ENCODE measurements at places on chromosomes 1 and 21. TPM values are rescaled to one million over a fixed set of nuclear protein-coding genes. Genes with fewer than 3 reads are reported as not detected.
A peak's percentile ranks its signal among the peaks of the same experiment; 100 is the strongest.

The CTH gene
- total RNA-seq = 3.7 TPM

DNA sequence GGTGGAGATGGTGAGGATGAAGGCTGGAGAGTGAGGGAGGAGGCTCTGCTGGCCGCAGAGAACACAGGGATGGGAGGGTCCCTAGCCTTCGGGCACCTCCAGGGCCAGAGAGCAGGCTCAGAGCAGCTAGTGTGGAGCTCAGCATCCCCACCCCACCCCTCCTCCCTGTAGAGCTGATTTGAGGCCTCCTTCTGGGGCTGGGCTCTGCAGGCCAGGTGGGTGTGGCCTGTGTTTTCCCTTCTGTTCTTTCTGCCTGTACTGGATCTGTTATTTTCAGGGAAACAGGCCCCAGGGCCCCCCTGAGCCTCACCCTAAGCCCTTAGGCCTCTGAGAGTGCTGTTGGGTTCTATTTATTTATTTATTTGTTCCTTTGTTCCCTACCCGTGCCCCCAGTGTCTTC is 44.8 kb downstream of the TMCC2 start:
- no peak for DNase-seq

DNA sequence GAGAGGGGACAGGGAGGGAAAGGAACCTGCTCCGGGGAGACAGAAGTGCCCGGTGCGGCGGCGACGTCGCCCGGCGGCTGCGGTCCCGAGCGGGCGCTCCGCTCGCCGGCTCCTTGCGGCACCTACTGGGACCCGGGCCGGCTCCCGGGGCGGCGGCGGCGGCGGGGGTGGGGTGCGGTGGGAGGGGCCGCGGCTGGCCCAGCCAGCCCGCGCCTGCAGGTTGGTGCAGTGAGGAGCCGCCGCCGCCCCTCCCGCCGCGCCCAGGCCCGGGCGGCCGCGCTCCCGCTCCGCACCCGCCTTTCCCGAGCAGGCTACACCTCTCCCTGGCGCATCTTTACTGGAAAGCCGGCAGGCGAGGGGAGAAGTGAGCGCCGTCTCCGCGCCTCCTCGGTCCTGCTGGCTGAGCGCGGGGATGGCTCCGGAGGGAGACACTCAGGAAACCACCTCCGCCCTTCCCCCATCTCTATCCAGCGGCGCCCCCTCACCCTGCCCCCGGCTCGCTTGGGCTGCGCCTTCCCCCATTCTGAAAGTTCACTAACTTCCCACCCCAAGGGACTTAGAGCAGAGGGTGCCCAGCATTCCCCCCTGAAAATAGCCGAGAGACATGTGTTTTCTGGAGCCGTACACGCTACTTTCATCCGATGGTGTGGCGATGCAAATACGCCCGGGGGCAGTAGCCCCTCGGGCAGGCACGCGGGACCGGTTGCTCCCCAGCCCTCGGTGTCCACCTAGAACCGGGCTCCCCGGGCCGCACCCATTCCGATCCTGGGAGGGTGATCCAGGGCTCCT is at the start of gene PLD5:
PLD5 (minus strand) TSS at position 127 of the 789 bp plus-strand sequence.
- no peak for DNase-seq

DNA sequence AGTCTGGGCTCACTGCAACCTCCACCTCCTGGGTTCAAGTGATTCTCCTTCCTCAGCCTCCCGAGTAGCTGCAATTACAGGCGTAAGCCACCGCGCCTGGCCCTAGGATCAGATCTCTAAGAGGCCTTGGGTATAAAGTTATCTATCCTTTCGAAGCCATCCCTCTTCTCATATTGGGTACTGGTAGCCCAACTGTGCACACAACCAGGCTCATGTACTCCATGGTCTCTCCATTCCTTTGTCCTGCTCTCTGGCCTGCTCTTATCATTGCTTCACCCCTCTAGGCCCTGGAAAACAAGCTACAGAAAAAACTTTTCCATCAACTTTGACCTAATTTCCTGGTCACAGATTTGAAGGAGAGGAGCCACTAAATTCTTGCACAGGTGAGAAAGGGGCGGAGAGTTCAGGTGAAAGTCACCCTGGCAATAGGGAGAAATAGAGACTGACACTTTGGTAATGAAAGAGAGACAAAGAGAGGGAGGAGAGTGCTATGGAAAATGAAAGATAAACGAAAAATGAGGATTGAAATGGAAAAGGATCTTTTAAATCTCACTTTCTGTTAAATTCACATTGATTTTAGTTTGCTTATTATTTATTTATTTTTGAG is 6.0 kb downstream of the TXNIP start:
- peak; percentile 44 for DNase-seq

The LAD1 gene
- total RNA-seq = 0.07 TPM

Measured in M059J (cell line).